ENCODE measurements at places on chromosomes 7 and 10.

DNA sequence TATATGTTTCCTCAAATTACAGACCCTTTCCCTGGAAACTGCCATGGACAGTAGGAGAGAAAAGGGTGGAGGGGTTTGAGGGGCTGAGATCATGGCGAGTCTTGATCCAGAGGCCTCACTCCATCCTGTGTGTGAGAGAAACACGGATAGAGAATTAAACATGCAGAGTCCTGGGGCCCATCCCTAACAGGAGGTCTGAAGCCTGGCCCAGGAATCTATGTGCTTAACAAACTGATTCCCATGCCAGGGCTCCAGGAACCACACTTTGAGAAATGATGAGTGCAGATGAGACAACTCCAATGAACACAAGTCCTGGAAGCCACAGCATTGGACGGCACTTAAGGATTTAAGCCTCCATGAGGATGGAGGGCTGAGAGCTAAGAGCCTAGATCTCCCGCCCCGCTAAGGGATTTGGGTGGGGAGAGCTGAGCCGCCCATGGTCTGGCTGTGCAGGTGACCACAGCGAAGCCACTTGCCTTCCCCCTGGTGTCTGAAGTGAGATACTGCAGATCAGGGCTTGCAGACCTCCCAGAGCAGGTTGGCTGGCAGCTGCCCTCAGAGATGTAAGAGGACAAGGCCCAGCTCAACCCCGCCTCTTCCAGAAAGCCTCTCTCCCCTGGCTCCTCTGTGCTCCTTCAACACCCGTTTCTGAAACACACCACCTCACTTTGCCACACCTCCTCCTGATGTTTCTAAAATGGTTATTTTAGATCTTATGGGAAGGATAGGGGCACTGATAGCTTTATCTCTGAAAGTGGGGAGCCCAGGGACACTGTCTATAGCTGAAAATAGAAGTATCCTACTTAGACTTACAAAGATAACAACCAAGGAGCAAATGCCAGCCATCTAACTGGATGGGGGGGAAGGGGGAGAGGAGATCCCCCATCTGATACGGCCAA, 24.8 kb upstream of the EIF5AL1 start:
- peak; percentile 77 for DNase-seq

DNA sequence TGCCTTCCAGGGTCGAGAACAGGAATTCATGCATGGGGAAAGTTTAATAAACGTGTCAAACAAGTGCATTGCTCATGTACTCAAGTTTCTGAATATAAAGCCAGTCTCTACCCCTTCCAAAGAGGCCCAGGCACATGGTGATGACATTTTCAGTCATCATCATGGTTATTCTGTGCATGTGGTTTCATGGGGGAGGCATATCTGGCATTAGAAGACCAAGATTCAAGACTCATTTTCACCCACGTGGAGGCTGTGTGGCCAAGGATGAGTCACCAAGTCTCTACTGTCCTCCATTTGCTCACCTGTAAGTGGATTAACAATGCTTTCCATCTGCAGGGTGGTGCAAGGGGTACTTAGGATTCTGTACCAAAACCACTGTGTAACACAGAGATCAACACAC, 34.0 kb upstream of the CNPY1 start:
- no peak for DNase-seq

- peak; percentile 71 for DNase-seq
Observed at GRCh38 chr7:35424869-35425495, 171.1 kb upstream of the TBX20 start.

- DNase-seq, result no peak
Observed at GRCh38 chr10:100282907-100283306, 3.6 kb downstream of the BLOC1S2 start.

DNA sequence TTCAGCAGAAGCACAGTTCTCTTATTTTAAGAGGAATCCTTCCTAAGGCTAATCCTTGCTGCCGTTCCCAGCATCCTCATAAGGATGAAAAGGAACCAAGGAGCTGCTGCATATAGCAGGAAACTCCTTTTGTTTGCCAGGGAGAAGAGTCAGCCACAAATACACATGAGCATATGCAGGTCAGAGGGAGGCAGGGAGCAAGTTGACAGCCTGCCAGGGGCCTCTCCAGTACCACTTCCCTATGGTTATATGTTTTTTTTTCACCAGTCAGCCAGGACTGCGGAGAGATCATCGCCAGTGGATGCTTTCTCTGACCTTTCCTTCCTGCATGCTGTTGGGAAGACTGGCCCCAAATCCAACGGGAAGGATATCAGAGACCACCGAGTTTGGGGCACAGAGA, 39.8 kb downstream of the SLC35B4 start:
- no peak for DNase-seq

- DNase-seq, result no peak
Observed at GRCh38 chr7:116999311-116999710, 46.0 kb downstream of the ST7 start.

GRCh38 chr7:123746055-123746454, 2.7 kb downstream of the WASL start:
- no peak for DNase-seq

GRCh38 chr10:6929148-6929830, 349.2 kb upstream of the PRKCQ start:
- DNase-seq, result no peak

GRCh38 chr7:132333301-132333700, 243.0 kb downstream of the PLXNA4 start:
- DNase-seq, result no peak

- no peak for DNase-seq
Observed at GRCh38 chr10:43252166-43252782, 14.6 kb downstream of the RASGEF1A start.

GRCh38 chr7:87870471-87870870, 5.7 kb downstream of the SLC25A40 start:
- DNase-seq, result no peak

- DNase-seq, result no peak
Observed at GRCh38 chr10:21634599-21635365, 100.8 kb downstream of the MLLT10 start.

DNA sequence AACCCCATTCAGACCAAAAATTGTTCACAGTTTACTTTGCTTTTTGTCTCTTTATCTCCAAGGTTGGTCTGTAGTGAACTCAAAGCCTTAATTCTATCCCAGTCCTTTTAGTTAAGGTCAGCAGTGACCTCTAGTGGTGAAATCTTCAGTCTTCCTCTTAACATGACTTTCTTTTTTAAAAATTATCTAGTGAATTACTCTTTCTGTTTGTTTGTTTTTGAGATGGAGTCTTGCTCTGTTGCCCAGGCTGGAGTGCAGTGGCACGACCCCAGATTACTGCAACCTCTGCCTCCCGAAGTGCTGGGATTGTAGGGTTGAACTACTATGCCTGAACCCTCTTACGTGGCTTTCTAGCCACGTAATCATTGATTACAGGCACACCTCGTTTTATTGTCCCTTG, 25.0 kb downstream of the ZNF487 start:
- peak; percentile 36 for DNase-seq

DNA sequence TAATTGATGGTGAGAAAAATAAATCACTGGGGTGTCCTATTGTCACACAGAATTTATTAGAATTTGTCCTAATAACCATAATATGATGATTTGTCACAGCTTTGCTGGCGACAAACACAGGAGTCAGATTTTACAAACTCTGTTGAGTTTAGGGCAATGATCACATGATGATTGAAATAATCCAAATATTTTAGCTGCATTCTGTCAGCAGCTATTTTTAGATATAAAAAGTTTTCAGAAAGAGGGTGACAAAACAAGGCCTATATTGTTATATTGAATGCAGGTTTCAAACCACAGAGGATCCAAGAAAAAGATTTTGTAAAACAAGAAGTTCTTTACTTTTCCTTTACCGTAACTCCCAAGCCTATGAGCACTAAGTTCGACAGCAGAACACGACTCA, 178.8 kb downstream of the ADAM12 start:
- DNase-seq, result no peak

DNA sequence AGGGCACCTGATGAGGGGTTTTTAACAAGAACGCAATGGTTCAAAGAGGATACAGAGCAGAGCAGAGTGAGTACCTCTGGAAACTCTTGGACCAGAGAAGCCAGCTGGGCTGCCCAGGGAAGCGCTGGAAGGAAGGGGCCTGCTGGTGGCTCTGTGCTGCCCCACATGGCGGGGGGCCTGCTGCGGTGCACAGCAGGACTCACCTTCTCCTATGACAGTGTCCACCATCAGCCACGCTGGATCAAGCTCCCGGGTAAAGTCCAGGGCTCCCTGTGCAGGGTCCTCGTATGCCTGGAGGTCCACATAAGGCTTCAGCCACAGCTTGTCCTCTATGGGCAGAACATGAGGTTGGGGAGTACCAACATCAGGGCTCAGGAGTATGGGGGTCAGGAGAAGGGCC, 12.5 kb downstream of the EPHA1 start:
- no peak for DNase-seq

- no peak for DNase-seq
Observed at GRCh38 chr10:29266641-29267040, 22.2 kb upstream of the LYZL1 start.

GRCh38 chr10:57992321-57993077, 275.2 kb downstream of the IPMK start:
- no peak for DNase-seq

DNA sequence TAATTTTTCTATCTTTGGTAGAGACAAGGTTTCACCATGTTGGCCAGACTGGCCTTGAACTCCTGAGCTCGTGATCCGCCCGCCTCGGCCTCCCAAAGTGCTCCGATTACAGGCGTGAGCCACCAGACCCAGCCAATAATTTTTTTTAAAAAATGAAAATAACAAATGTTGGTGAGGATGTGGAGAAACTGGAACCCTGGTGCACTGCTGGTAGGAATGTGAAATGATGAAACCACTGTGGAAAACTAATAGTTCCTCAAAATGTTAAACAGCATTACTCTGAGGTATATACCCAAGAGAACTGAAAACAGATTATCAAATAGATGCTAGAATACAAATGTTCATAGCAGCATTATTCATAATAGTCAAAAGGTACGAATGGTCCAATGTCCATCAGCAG, 23.0 kb upstream of the YWHAG start:
- no peak for DNase-seq

DNA sequence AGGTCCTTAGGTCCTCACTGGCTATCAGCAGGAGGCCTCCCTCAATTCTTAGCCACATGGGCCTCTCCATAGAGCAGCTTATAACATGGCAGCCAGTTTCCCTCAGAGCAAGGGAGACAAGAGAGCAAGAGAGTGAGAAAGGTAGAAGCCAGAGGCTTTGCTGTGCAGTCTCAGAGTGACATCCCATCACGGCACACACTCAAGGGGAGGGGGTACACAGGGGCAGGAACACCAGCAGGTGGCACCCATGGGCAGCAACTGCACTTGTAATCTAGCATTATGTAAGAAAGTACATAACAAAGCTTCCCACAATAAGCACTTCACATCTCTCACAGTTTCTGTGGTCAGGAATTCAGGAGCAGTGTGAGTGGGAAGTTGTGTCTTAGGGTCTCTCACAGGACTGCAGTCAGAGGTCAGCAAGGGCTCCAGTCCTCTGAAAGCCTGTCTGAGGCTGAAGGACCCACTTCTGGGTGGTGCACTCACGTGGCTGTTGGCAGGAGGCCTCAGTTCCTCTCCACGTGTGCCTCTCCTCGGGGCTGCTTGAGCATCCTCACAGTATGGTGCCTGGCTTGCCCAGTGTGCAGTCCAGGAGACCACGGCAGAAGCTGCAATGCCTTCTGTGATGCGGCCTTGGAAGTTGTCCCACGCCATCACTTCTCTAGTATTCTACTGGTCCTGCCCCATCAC, 159.4 kb downstream of the OAT start:
- peak; percentile 39 for DNase-seq

DNA sequence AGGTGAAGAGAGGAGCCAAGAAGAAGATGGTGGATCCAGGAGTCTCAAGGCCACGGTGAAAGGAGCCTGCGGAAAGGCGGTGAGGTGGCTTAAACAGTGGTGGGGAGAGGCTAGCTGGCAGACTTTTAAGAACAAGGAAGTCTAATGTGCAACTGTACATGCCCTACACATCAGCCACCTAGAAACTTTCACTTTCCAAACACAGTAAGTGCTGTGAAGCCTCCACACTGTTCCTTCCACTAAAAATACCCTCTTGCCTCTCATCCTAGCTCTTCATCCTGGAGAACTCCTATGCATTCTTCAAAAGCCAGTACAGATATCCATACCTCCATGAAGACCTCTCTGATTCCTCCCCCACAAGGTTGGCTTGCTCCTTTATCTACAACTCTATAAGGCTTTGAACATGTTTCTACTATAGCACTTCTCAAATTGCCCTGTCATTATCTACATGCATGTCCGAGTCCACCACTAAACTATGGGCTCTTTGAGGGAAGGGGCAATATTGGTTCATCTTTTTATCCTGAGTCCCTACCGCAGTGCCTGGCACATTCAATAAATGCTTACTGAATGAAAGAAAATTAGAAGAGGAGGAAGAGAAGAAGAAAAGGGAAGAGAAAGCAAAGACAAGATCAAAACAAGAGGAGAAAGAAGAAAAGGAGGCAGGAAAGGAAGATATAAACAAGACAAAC, 54.2 kb downstream of the DNAJC12 start:
- no peak for DNase-seq

GRCh38 chr7:80614851-80615271, 23.6 kb upstream of the CD36 start:
- no peak for DNase-seq

- no peak for DNase-seq
Observed at GRCh38 chr10:95462740-95463667, 98.2 kb downstream of the SORBS1 start.

GRCh38 chr7:47576031-47576865, 5.7 kb downstream of the TNS3 start:
- DNase-seq, result peak; percentile 99

- no peak for DNase-seq
Observed at GRCh38 chr7:115499956-115500355, 530.6 kb downstream of the TFEC start.

DNA sequence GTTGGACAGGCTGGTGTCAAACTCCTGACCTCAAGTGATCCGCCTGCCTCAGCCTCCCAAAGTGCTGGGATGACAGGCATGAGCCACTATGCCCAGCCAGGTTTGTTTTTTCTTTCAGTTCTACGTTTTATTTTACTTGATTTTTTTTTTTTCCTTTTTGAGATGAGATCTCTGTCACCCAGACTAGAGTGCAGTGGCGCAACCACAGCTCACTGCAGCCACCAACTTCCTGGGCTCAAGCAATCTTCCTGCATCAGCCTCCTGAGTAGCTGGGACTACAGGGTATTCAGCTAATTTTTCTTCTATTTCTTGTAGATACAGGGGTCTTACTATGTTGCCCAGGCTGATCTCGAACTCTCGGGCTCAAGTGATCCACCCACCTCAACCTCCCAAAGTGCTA, 24.3 kb downstream of the GDI2 start:
- DNase-seq, result no peak

GRCh38 chr7:79149831-79150230, 303.6 kb downstream of the MAGI2 start:
- DNase-seq, result no peak

Measured in Caco-2 (cell line).